ENCODE measurements at places on chromosomes 12 and 14. TPM values are rescaled to one million over a fixed set of nuclear protein-coding genes. Genes with fewer than 3 reads are reported as not detected.

The LGMN gene
- total RNA-seq, result 27.4 TPM

The TMTC1 gene
- total RNA-seq, result 5.3 TPM

The MLH3 gene
- 10.6 TPM for total RNA-seq

The TCL1B gene
- total RNA-seq, result not detected

The FSCB gene
- total RNA-seq, result not detected

The GLIPR1L1 gene
- not detected for total RNA-seq

The TAS2R8 gene
- total RNA-seq, result not detected

The CRIP2 gene
- total RNA-seq, result 51.5 TPM

The PLXNC1 gene
- total RNA-seq, result 1.7 TPM

The VDR gene
- 18.0 TPM for total RNA-seq

The OR6C65 gene
- not detected for total RNA-seq

The LHX5 gene
- not detected for total RNA-seq

The C12orf76 gene
- total RNA-seq, result 3.3 TPM

The NELL2 gene
- total RNA-seq, result 3.0 TPM

The NEMF gene
- total RNA-seq, result 40.1 TPM

The ACSM4 gene
- not detected for total RNA-seq

The ABCC9 gene
- 3.0 TPM for total RNA-seq

The COL2A1 gene
- not detected for total RNA-seq

The PLEKHG7 gene
- total RNA-seq, result 0.28 TPM

The SRRM4 gene
- not detected for total RNA-seq

The PTHLH gene
- total RNA-seq, result 19.0 TPM

The WSCD2 gene
- 0.32 TPM for total RNA-seq

The MDM2 gene
- total RNA-seq, result 92.9 TPM

The TTC9 gene
- total RNA-seq, result 40.5 TPM

The ADAMTS20 gene
- total RNA-seq, result not detected

The DCD gene
- total RNA-seq, result not detected

The IRF9 gene
- total RNA-seq, result 44.2 TPM

The TBPL2 gene
- not detected for total RNA-seq

The PPFIA2 gene
- not detected for total RNA-seq

The KLRK1 gene
- total RNA-seq, result not detected

The NR4A1 gene
- total RNA-seq, result 2.0 TPM

The FOXM1 gene
- 31.2 TPM for total RNA-seq

The PRICKLE1 gene
- 1.4 TPM for total RNA-seq

The SPIC gene
- 0.16 TPM for total RNA-seq

The ISM2 gene
- not detected for total RNA-seq

The USP44 gene
- not detected for total RNA-seq

The BIN2 gene
- 1.5 TPM for total RNA-seq

The RNASE3 gene
- not detected for total RNA-seq

The NTN4 gene
- 5.5 TPM for total RNA-seq

The NGB gene
- total RNA-seq, result not detected

The HELB gene
- 2.1 TPM for total RNA-seq

The TCTN2 gene
- total RNA-seq, result 4.9 TPM
